Activated T-cell treated with anti-CD3 and anti-CD28 coated beads for 1 hour (primary cell): ENCODE measurements at places on chromosomes 3 and 15.

- no peak for DNase-seq
Measured at GRCh38 chr3:75144406-75144805, 519.7 kb upstream of the FRG2C start.

DNA sequence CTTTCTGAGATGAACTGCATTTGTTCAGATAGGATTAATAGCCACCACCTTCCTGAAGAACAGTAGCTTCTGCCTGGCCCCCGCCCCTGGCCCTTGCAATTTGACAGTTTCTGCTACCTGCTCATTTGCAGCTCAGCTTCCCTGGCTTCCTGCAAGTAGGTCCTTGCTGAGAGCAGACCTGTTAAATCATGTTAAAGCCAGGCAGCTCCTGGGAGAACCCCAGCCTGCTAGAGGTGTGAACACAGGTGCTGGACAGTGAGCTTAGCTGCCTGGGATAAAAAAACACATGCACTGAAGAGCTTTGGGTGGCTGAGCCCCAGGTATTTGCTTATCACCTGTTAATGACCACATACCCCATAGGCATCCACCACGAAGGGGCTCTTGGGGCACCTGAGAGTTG, 143.4 kb downstream of the PTPRG start:
- DNase-seq, result no peak

DNA sequence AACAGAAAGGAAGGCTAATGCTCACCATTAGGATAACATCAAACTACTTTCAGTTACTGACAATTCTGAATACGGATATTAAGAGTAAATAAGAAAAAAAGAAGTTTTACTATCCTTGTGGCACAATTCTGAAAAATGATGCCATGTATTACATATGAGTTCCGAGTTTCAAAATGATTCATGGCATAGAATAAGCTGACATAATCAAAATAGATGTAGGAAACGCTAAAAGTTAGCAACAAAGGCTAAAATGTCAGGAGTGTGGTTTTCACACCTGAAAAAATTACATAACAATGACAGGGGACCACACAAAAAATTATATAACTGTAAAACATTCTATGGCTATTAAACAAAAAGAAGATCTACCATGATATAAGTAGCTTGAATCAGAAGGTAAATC, 1131.9 kb downstream of the OTOL1 start:
- no peak for DNase-seq

- no peak for DNase-seq
Measured at GRCh38 chr3:61360297-61360965, 109.2 kb upstream of the FHIT start.

DNA sequence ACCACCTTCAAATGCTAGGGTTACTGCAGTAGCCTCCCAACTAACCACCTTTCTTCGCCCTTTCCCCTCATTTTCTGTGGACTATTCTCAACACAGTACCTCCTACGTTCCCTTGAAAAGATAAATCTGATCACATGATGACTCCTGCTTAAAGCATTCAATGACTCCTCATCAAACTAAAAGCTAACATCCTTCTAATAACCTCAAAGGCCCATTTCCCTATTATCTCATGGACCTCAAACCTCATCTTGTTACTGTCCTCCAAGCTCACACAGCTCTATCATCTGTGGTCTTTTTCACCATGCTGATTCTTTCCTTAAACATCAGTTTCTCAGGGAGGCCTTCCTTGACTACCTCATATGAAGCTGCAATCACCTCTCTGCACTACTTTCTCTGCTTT, 29.6 kb downstream of the GADL1 start:
- no peak for DNase-seq
